Bronchial epithelial cell (primary cell): ENCODE measurements at places on chromosomes 11 and 22. TPM values are rescaled to one million over a fixed set of nuclear protein-coding genes. Genes with fewer than 3 reads are reported as not detected.

Gene TEF
- total RNA-seq, result 7.6 and 13.2 TPM in 2 replicates

Gene C1QTNF5
- 0.90 and 1.3 TPM in 2 replicates for total RNA-seq

GRCh38 chr11:7610393-7610792 is 62.9 kb downstream of the CYB5R2 start:
- no peak for DNase-seq

- no peak for DNase-seq
Observed at GRCh38 chr22:21698430-21699329, 32.9 kb downstream of the PPIL2 start.
